Activated CD8-positive, alpha-beta memory T cell treated with anti-CD3 and anti-CD28 coated beads, Interleukin-2, amount 10 ng/mL, durations not matched to agents 7 days and 5 days (primary cell): ENCODE measurements at places on chromosomes 3 and 15.
A peak's percentile ranks its signal among the peaks of the same experiment; 100 is the strongest.

DNA sequence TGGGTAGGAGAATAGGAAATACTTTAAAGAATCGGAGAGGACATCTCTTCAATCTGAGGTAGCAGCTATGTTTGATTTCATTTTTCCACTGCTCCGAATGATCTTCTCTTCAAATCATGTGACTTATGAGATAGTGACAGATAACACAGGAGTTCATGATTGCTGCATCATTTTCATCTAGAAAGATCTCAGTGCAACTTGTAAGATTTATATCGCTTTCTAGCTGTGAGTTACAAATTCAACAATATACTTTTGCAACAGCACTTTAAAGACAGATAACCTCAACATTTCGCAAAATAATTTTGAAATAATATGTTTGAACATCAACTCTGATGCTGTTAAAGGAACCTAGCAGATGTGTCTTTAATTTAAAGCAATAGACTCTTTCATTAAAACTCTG, 99.9 kb upstream of the CCDC80 start:
- DNase-seq: no peak

DNA sequence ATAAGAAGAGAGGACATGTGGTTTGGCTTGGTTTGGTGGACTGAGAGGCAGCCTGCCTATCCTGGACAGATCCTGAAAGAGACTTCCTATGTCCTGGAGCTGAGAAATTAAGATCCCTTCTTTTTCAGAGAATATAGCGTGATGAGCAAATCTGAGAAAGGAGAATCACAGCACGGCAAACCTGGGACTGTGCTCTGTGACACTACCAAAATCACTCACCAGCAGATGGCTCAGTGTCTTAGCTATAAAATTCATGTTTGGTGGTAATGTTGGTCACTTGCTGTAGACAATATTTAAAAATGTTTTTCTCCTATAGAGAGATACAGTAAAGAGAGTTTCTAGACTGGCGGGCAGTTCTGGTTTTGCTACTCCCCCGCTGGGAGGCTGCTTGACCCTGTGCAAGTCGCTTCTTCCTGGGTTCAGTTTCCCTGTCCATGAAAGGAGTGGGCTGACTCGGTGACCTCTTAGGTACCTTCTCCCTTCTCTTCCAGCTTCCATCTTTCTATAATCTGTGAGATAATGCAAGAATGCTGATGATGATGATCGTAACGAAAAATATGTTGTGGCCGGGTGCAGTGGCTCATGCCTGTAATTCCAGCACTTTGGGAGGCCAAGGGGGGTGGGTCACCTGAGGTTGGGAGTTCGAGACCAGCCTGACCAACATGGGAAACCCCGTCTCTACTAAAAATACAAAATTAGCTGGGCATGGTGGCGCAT, 7.6 kb upstream of the HES1 start:
- DNase-seq: no peak

DNA sequence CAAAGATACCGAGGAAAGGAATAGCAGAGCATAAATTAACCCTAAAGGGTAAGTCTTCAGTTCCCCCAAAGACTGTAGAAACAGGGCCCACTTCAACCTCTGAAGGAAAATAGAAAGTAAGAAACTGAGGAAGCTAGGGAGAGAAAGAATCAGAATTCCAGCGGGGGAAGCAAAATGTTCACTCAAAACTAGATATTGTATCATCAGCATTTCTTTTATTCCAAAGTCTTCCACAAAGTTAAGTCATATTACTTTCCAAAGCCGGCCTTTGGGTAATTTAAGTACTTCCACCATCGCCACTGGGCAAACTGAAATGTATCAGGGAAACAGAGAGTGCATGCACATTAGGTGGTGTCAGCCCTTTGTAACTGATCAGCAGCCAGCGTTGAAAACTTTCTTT, 88.3 kb downstream of the RSL24D1 start:
- no peak for DNase-seq

- DNase-seq: no peak
These were observed 98.2 kb downstream of the ZNF609 start for GRCh38 chr15:64558460-64559179.

- DNase-seq: no peak
These were observed 11.6 kb upstream of the ONECUT1 start for GRCh38 chr15:52801748-52802085.

DNA sequence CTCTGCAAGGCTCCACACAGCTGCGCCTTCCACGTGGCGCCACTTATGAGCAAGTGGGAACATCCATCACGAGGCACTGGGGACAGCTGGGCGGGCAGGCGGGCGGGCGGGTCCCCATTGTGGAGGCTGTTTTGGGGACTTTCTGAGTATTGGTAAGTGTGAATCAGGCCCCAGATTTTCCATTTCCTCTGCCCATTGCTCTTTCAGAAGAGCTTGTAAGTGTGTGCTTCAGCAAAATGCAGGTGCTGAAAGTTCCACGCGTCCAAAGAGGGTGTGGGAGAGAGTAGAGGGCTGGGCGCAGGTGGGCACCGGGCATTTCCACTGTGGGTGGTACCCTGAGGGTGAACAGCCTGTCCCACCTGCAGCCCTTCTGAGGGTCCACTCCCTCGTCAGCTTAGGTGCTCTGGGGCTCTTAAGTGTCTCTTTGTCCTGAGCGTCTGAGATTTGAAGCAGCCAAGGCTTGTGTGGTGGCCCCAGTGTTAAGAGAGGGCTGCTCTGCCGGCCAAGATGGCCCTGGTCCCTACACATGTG, 177.1 kb downstream of the RPLP1 start:
- no peak for DNase-seq

GRCh38 chr3:172176061-172176770, 136.8 kb downstream of the FNDC3B start:
- DNase-seq: no peak

DNA sequence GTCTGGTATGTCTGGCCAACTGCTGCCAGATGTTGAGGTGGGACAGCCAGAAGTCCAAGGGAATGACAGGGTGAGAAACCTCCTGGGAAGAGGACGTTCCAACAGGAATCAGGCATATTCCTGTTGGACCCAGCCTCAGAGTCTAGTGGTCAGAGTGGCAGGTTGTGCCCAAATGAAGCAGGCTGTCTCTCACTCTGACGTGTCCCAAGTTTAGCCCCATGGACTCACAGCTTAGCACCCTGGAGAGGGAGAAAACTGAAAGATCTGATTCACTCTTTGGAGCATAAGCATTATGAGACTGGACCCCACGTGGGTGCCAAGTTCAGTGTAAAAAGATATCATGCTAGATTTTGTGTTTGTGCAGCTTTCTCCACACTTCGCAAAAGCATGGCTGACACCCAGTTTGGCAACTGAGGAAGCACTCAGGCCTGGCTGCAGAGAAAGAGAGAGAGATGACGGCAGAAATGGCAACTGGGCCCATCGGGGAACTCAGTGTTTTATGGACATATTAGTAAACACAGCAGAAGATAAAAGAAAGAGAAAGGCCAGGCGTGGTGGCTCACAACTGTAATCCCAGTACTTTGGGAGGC, 88.2 kb upstream of the LMCD1 start:
- DNase-seq: no peak

GRCh38 chr3:55524565-55525244, 37.6 kb upstream of the WNT5A start:
- no peak for DNase-seq

DNA sequence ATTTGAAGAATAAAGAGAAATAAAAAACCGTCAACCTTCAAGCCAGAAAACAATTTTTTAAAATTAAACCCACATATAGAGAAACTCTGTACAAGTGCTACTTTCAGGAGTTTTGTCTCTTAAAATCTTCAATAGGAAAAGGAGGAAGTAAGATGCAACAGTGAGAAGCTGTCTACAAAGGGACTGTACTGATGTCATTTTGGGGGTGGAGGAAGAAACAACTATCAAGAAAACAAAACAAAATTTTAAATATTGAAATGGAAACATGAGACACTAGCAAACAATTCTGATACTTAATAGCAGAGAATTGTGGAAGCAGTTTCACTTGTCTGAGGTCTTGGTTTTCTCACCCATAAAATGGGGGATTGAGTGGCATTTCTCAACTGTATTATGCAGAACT, 84.4 kb downstream of the SLMAP start:
- no peak for DNase-seq

- no peak for DNase-seq
These were observed 50.0 kb downstream of the CPA3 start for GRCh38 chr3:148914936-148915690.

DNA sequence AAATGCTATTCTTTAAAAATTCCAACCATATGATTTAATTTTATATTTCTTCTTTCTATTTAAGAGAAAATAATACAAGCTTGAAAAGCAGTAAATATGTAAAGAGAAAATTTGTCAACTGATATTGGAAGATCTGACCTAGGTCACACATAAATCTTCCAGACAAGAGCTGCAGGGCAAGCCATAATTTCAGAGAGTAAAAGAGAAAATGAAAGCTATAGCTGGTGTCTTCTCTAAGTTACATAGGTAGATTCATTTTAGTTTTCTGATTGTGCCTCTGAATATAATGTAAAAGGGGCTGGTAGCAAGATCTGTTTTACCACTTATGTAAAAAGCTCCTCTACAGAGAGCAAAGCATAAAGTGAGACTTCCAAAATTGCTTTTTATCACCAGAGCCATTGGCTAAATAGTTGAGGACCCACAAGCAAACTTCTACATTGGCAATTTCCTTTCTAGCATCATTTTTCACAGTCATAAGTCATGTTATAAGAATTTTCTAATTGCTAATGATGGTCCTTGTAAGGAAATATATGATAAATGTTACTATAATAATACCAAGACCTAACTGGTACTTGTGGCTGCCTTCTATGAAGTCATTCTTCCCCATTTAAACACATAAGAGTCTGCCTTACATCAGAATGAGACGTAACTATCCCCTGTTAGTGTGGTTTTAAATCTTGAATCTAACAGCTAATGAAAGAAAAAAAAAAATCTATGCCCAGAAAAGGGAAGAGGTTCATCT, 80.8 kb upstream of the SKOR1 start:
- DNase-seq: no peak

- DNase-seq: no peak
These were observed 6.6 kb downstream of the ZBED2 start for GRCh38 chr3:111588527-111588926.

DNA sequence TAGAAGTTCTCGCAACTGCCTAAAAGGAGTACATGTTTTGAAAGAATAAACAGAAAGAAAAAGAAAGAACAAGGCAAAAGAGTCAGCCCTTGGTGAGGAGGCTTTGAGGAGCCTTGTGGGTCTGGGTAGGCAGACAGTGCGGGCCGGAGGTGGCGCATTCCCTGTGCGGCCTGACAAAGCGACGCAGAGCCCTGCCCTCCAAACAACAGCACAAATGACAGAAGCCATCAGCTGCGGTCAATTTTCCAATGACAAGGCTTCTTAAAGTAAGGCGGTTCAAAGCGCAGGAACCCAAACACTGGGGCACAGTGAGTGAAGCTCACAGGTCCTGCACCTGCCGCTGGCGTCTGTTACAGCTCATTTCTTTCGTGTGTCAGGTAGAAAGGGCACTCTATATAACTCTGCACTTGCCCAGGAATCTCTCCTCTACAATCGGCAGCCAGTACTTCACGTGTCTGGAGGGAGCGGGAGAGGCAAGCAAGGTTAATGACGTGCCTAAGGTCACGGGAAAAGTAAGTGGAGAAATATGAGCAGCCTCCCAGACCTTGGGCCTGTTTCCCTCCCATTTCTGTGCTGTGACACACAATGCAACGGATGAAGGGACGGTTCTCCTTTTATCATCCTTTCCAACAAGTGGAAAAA, 178.1 kb downstream of the OPA1 start:
- DNase-seq: no peak

DNA sequence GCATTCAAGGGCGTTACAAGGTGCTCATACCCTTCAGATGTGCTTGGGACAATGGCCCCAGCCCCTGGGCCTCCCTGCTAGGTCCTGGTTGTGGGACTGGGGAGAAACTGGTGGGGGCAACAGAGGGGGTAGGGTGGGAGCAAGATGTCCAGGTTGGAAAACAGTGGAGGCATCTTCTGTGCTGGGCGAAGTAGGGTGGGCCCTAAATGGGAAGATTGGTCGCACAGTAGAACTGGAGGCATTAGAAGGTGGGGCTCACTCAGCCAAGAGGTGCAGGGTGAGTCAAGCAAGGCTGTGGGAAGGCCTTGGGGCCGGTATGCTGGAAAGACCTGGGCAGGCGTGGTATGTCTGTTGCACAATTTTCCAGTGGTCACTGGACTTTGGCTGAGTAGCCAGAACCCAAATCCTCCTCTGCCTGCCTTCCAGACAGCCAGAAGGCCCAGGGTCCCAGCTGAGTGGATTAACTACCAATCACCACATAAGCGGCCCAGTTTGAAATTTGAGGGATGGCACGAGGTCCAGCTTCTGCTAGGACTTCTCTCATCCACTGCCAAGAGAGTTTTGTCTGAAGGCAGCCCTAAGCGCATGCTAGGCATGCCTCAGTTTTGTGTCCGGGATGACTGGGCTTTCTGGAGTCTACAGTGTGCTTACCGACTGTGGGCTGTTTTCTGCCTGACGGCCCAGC, 74.5 kb downstream of the LSM3 start:
- DNase-seq: no peak

DNA sequence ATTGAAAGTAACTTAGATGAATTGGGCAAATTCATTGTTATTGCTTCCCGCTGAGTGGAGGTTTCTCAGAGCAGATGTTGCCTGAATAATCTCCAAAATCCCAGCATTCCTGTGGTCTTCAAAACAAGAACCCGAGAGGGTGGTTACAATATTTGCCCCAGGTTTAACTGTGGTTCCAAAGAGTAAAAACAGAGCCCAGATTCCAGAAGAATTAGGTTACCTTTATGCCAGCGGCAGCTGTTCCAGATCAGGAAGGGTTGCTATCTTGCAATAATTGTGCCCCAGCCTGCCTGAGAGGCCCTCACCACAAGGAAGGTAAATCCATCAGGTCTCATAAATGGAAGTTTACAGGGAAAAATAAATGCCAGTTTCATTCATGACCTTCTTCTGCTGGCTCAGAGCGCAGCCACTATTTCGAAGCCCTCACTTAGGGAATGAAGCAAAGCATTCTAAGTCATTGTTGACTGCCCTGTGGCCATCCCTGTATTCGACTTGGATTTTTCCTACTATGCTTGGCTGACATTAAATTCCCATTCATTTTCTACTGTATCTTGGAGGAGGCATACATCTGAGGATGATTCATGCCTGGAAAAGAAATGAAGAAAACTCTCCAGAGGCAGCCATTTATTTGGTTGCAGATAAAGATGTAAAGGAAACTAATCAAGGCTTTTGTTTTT, 54.6 kb downstream of the SSUH2 start:
- peak; percentile 1 for DNase-seq

DNA sequence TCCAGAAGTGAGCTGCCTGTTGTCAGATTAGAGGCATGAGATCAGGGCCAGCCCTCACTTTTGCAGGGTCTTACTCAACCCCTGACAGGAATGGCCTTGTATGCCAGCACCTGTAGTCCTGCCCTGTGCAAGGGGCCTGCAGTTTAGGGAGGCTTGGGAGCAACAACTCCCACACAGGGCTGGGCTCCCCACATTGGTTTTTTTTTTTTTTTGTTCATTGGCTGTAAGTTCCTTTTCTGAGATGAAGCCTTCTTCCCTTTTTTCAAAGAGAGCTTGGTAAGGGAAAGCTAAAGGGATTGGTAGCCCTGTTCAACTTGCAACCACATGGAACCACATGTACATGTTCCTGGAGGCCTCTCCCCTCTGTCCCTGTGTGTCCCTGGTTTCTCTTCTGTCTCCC, 46.4 kb downstream of the TNFAIP8L3 start:
- DNase-seq: no peak
